Urinary bladder (tissue), 4 donors: ENCODE measurements at places on chromosomes 5 and 9. TPM values are rescaled to one million over a fixed set of nuclear protein-coding genes. Genes with fewer than 3 reads are reported as not detected.

CDO1 gene
- polyA plus RNA-seq, result 18.2 TPM

SHLD3 gene
- polyA plus RNA-seq, result 1.7 TPM

GRIN1 gene
- 0.18 TPM for polyA plus RNA-seq

HTR4 gene
- polyA plus RNA-seq, result 0.06 TPM

PIGO gene
- 14.8 TPM for polyA plus RNA-seq

ACOT12 gene
- 0.05 TPM for polyA plus RNA-seq

EGFLAM gene
- 6.9 TPM for polyA plus RNA-seq

PDCD1LG2 gene
- 0.81 TPM for polyA plus RNA-seq

CACFD1 gene
- 19.5 TPM for polyA plus RNA-seq

PCDHB9 gene
- polyA plus RNA-seq, result 1.2 TPM

C9orf153 gene
- not detected for polyA plus RNA-seq

SHC3 gene
- polyA plus RNA-seq, result 1.6 TPM

LECT2 gene
- not detected for polyA plus RNA-seq

TNC gene
- polyA plus RNA-seq, result 43.5 TPM

KIF27 gene
- polyA plus RNA-seq, result 1.8 TPM

MAST4 gene
- 12.9 TPM for polyA plus RNA-seq

GPX3 gene
- polyA plus RNA-seq, result 1,418 TPM

CCNJL gene
- 2.0 TPM for polyA plus RNA-seq

SLC1A3 gene
- polyA plus RNA-seq, result 15.7 TPM

MACROH2A1 gene
- 122 TPM for polyA plus RNA-seq

MARCOL gene
- polyA plus RNA-seq, result not detected

LVRN gene
- 0.27 TPM for polyA plus RNA-seq
